ENCODE measurements at places on chromosomes 1 and 21. TPM values are rescaled to one million over a fixed set of nuclear protein-coding genes. Genes with fewer than 3 reads are reported as not detected.

Gene EXTL1
- total RNA-seq: 0.71 TPM

Gene SLC44A3
- total RNA-seq: 2.8 TPM

Gene TRAF3IP3
- total RNA-seq: 1.4 TPM

Gene WNT2B
- total RNA-seq: 7.8 TPM

Gene SLC1A7
- total RNA-seq: not detected

Gene EXO5
- 7.5 TPM for total RNA-seq

Gene F13B
- total RNA-seq: not detected

Gene GSTM1
- 15.3 TPM for total RNA-seq

GRCh38 chr1:107442551-107442950 is 301.7 kb downstream of the NTNG1 start:
- H3K36me3 ChIP-seq: no peaks in the 10 kb centered on the region
- no peak overlapping the region for H3K4me3 ChIP-seq
- H3K27ac ChIP-seq: no peak overlapping the region
- no peaks in the 10 kb centered on the region for H3K27me3 ChIP-seq
- no peaks in the 10 kb centered on the region for H3K4me1 ChIP-seq

- no peak overlapping the region for H3K4me3 ChIP-seq
- H3K36me3 ChIP-seq: no peaks in the 10 kb centered on the region
- DNase-seq: peak; percentile 96
- peak overlapping the region; percentile 47 for H3K27ac ChIP-seq
- H3K4me1 ChIP-seq: peaks cover 12% of the 10 kb centered on the region
Measured at GRCh38 chr21:31335957-31336738, 7.9 kb downstream of the TIAM1 start.

DNA sequence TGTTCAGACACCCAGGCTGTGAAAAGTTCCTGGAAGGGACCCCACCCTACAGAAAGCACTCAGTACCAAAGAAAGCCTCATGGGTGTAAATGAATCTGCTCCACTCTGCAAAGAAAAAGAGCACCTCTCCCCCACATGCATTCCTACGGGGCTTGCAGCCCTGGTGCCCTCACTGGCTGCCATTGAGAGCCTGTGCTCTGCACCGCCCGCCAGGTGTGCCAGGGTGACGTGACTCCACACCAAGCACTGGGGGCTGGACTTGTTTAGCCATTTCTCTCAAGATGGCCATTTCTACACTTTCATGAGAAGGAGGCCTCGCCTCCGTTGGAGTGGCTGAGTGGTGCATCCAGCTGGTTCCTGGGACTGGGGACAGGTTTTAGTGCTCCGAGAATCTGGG is 380.5 kb upstream of the VAMP3 start:
- no peak overlapping the region for H3K4me3 ChIP-seq
- H3K27me3 ChIP-seq: no peaks in the 10 kb centered on the region

GRCh38 chr1:199751506-199751905 is 276.0 kb upstream of the NR5A2 start:
- no peaks in the 10 kb centered on the region for H3K36me3 ChIP-seq
- no peak overlapping the region for H3K27ac ChIP-seq
- peaks cover 6% of the 10 kb centered on the region for H3K27me3 ChIP-seq
- H3K4me3 ChIP-seq: no peak overlapping the region
- peaks cover 4% of the 10 kb centered on the region for H3K4me1 ChIP-seq

GRCh38 chr1:85464497-85465098 is 361 bp downstream of the DDAH1 start:
- H3K4me3 ChIP-seq: peak overlapping the region; percentile 71
- peak overlapping the region; percentile 74 for H3K27ac ChIP-seq
- DNase-seq: peak; percentile 84
- H3K4me1 ChIP-seq: peaks cover 5% of the 10 kb centered on the region
- H3K36me3 ChIP-seq: no peaks in the 10 kb centered on the region

- no peaks in the 10 kb centered on the region for H3K27me3 ChIP-seq
- no peak for DNase-seq
- no peak overlapping the region for H3K4me3 ChIP-seq
- H3K27ac ChIP-seq: peak overlapping the region; percentile 42
- H3K4me1 ChIP-seq: peaks cover 16% of the 10 kb centered on the region
Measured at GRCh38 chr21:37695111-37695510, 221.1 kb downstream of the KCNJ6 start.

DNA sequence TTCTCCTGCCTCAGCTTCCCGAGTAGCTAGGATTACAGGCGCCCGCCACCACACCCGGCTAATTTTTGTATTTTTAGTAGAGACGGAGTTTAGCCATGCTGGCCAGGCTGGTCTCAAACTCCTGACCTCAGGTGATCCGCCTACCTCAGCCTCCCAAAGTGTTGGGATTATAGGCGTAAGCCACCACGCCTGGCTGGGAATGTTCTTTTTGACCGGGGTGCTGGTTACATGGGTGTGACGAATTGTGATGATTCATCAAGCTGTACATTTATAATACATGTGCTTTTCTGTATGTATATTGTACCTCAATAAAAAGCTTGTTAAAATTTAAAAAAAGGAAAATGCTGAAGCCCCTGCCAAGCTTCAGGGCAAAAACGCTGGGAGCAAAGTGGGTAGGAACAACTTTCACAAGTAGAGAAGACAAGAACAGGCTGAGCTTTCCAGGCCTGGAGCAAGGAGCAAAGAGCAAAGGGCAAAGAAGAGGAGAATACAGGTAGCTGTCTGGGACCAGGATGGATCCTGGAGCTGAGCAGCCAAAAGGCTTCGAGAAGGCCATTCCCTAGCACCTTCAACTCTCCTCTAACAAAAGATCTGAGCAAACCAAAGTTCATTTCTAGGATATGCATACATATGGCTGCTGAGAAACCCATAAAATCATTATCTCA is 20.5 kb upstream of the YRDC start:
- DNase-seq: no peak
- H3K36me3 ChIP-seq: peaks cover 32% of the 10 kb centered on the region
- H3K27me3 ChIP-seq: no peaks in the 10 kb centered on the region
- no peak overlapping the region for H3K4me3 ChIP-seq

GRCh38 chr1:118563981-118564951 is 379.2 kb upstream of the SPAG17 start:
- H3K27ac ChIP-seq: peak overlapping the region; percentile 52
- no peaks in the 10 kb centered on the region for H3K27me3 ChIP-seq
- peak; percentile 88 for DNase-seq
- H3K4me3 ChIP-seq: no peak overlapping the region
- no peaks in the 10 kb centered on the region for H3K36me3 ChIP-seq

DNA sequence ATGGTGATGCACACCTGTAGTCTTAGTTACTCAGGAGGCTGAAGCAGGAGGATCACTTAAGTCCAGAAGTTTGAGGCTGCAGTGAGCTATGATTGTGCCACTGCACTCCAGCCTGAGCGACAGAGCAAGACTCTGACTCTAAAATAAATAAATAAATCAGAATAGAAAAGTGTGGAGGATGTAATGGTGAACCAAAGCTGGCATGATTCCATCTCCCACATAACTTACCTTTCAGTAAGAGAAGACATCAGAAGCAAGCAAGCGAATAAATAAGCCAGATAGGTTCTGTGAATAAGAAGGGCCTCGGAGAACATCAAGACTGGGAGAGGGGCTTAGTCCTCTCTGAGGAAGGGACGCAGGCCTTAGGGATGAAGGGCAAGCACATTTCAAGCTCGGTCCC is 59.5 kb downstream of the TOMM20 start:
- DNase-seq: no peak
- H3K27me3 ChIP-seq: no peaks in the 10 kb centered on the region

GRCh38 chr1:55695151-55695550 is 480.0 kb upstream of the USP24 start:
- H3K4me1 ChIP-seq: peaks cover 26% of the 10 kb centered on the region
- no peaks in the 10 kb centered on the region for H3K27me3 ChIP-seq
- H3K36me3 ChIP-seq: no peaks in the 10 kb centered on the region
- H3K27ac ChIP-seq: no peak overlapping the region
- no peak overlapping the region for H3K4me3 ChIP-seq

- no peak for DNase-seq
- no peak overlapping the region for H3K27ac ChIP-seq
- no peak overlapping the region for H3K4me3 ChIP-seq
- H3K36me3 ChIP-seq: no peaks in the 10 kb centered on the region
Measured at GRCh38 chr1:69485616-69486015, 82.1 kb upstream of the LRRC7 start.

GRCh38 chr1:231694465-231695077 is 68.0 kb downstream of the DISC1 start:
- H3K27me3 ChIP-seq: no peaks in the 10 kb centered on the region
- no peaks in the 10 kb centered on the region for H3K36me3 ChIP-seq
- peak overlapping the region; percentile 24 for H3K4me3 ChIP-seq
- peaks cover 45% of the 10 kb centered on the region for H3K4me1 ChIP-seq
- peak overlapping the region; percentile 80 for H3K27ac ChIP-seq

GRCh38 chr21:46297338-46298271 is 11.5 kb downstream of the YBEY start:
- peak overlapping the region; percentile 46 for H3K4me3 ChIP-seq
- no peaks in the 10 kb centered on the region for H3K27me3 ChIP-seq
- H3K4me1 ChIP-seq: peaks cover 30% of the 10 kb centered on the region
- H3K27ac ChIP-seq: peak overlapping the region; percentile 89

GRCh38 chr1:157334041-157334440 is 195.8 kb upstream of the ETV3 start:
- no peak for DNase-seq
- no peak overlapping the region for H3K4me3 ChIP-seq
- H3K27me3 ChIP-seq: no peaks in the 10 kb centered on the region
- no peaks in the 10 kb centered on the region for H3K36me3 ChIP-seq
- no peaks in the 10 kb centered on the region for H3K4me1 ChIP-seq

DNA sequence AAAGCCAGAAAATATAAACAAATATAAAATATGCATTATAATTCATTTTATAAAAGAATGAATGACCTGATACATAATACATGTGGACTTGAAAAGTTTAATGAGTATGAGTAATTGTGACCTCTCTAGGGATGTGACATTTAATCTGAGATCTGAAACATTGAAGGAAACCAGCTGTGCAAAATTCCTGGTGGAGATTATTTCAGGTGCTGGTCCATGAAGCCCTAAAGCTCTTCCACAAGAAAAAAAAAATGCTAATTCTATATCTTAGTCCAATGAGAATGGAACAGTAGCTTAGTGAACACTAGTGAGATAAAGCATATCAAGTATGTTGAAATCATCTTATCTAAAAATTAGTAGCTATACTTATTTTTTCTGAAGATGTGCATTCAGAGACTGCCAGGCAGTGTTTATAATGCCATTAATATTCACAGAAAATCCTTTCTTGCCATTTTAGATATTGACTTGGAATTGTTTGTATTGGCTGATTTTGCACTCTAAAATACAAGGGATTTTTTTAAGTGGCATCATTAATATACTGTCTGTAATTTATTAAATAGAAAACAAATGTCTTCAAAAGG is 1485.9 kb downstream of the PLA2G4A start:
- no peak for DNase-seq
- no peaks in the 10 kb centered on the region for H3K36me3 ChIP-seq
- no peaks in the 10 kb centered on the region for H3K27me3 ChIP-seq
- no peaks in the 10 kb centered on the region for H3K4me1 ChIP-seq

- H3K27ac ChIP-seq: peak overlapping the region; percentile 51
- DNase-seq: peak; percentile 77
- H3K4me1 ChIP-seq: peaks cover 14% of the 10 kb centered on the region
Measured at GRCh38 chr1:236099355-236099974, 34.6 kb upstream of the NID1 start.

GRCh38 chr1:185479796-185480195 is 162.8 kb upstream of the IVNS1ABP start:
- no peak for DNase-seq
- H3K27me3 ChIP-seq: no peaks in the 10 kb centered on the region

DNA sequence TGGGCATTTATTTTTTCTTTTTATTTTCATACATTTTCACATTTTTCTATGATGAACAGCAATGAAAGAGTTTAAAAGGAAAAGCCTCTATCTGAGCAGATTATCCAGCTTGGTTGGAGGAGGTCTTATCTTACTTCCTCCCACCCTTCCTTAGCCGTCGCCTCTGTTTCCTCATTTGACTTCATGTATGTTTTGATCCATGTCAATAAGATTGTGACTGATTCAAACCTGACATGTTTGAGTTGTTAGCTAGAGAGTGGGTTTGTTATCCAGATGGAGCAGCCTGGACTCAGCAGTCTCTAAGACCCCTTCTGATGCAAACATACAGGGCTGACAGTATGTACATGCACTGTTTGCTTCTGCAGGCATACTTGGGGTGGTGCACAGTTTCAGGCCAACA is 31.2 kb downstream of the MACO1 start:
- no peaks in the 10 kb centered on the region for H3K27me3 ChIP-seq
- H3K4me3 ChIP-seq: no peak overlapping the region
- H3K36me3 ChIP-seq: peaks cover 24% of the 10 kb centered on the region
- no peak overlapping the region for H3K27ac ChIP-seq
- no peaks in the 10 kb centered on the region for H3K4me1 ChIP-seq
- no peak for DNase-seq

DNA sequence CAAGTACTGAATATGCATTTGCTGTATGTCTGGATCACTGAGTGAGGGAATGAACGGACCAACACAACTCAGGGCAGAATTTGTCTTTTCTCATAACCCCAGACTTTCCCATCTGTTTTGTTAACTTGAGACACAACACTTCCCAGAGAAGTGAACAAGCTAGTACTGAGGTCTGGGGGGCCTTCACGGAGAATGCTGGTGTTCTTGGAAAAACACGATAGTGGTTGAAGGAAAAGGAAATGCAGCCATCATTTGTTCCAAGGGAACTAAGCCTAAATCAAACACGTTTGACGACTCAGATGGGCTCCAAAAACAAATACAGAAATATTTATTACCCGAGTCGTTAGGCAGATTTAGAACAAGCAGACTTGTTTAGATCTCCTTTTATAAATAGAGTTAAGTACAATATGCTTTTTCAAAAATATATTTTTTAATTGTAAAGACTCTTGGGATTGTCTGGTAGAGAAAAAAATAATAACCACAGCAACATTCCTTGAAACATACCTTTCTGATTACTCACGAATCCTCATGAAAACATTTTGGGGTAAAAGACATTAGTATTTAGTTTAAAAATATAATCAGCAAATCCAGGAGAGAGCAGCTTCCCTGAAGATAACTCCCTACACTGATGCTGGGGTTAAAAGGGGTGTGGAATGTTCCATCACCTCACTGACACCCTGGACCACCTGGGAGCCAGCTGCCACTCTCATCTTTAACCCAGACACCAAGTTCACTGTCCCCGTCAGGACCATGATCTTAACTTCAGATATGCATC is 427.7 kb upstream of the RUNX1 start:
- H3K4me1 ChIP-seq: no peaks in the 10 kb centered on the region
- H3K36me3 ChIP-seq: no peaks in the 10 kb centered on the region
- no peak overlapping the region for H3K27ac ChIP-seq
- no peaks in the 10 kb centered on the region for H3K27me3 ChIP-seq

DNA sequence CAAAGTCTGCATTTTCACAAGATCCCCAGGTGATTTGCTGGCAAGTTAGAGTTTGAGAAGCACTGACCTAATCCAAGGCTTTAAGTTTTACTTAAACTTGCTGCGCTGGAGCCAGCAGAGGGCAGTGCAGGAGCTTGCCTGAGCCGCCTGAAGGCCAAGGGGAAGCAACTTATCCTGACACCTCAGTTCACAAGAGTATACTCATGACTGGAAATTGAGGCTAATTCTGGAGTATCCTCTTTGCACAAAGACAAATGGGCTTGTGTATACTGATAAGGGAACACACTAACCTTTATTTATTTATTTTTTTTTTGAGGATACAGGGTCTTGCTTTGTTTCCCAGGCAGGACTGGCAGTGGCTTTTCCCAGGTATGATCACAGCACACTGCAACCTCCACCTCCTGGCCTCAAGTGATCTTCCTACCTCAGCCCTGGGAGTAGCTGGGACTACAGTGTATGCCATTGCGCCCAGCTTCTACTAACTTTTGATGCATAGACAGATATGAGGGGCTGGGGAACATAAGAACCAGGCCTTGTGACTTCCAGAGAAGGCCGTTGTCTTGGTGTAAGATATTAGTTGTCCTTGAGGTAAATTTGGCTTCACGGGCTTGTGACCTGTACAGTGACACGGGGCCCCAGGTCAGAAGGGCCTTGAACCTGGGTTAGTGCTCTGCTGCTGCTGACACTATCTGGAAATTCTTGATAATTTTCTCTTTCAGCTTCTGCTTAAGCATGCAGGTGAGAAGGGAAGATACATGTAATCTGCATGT is 29.0 kb upstream of the SLAMF1 start:
- no peak overlapping the region for H3K4me3 ChIP-seq
- H3K4me1 ChIP-seq: no peaks in the 10 kb centered on the region
- DNase-seq: peak; percentile 74
- H3K27ac ChIP-seq: no peak overlapping the region
